Bronchial epithelial cell (primary cell): ENCODE measurements at places on chromosomes 4 and X. TPM values are rescaled to one million over a fixed set of nuclear protein-coding genes. Genes with fewer than 3 reads are reported as not detected.

DNA sequence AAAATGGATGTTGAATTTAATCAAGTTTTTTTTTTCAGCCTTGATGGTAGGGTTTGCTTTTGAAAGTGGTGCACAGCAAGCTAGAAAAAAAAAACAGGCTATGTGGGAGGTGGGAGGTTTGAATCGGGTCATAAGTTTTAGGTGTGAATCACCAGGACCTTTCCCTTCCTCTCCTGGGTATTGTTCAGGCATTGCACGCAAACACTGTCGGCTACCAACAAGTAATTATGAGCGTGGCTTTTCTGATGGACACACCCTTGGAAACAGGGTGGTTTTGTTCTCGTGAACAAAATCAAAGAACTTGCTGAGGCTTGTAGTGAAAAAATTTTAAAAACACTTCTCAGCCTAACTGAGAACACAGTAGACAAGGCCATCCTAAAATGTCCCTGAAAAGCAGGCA is 18.1 kb downstream of the PIR start:
- DNase-seq = peak; percentile 93

DNA sequence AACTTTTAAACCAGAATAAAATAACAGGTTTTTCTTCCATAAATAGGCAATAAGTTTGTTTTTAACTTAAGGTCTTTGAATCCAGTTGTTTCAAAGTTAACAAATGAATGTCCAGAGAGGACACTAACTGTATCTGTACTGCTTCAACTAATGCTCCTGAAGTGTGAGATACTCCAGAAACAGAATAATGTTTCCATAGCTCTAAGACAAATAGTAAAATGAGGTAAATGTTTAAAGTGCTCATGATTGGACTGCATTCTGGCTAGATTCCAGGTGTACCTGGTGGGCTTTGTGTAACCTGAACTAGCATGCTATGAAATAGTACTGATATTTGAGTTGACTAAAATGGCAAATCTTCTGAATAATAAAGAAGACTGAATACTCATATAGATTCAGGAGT is 51.7 kb downstream of the METTL14 start:
- no peak for DNase-seq

TCEAL3 gene
- 3.7 and 8.4 TPM in 2 replicates for total RNA-seq

ENPP6 gene
- total RNA-seq = not detected in 2 replicates

DNA sequence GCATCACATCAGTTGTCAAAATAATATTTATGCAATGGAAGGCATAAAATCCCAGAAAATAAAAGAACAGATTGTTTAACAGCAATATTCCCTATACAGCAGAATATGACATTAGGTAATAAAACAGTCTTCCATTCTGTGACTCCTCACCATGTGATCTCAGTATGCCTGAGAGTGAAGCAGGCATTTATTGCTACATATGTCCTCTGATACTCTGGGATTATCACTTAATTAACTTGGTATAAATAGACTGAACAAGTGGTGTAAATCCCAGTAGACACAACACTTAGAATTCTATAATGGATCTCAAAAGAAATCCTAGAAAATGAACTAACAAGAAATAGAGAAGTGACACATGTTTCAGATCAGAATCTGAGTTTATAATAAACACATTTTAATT is 841.3 kb downstream of the PDHA2 start:
- no peak for DNase-seq

DNA sequence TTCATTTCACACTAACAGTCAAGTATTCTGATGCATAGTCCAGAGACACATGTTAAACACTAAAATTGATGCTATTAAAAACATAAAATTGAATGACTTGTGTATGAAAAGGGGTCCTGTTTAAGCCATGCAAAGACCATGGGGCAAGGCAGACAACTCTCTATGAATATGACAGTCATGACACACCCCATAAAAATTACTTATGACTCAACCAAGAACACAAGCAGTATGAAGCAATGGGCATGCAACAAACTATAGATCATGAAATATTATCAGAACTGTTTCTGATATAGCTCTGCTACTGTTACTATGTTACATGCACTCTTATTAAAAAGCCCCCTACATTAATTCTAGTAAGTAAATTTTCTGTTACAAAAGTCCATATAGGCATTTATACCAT is 57.5 kb upstream of the ZCCHC13 start:
- peak; percentile 65 for DNase-seq

CFAP47 gene
- not detected in 2 replicates for total RNA-seq

PCGF3 gene
- total RNA-seq = 30.5 and 40.1 TPM in 2 replicates
